Activated naive CD8-positive, alpha-beta T cell treated with anti-CD3 and anti-CD28 coated beads, Interleukin-2, amount 50 U/mL, for 24 hours (primary cell): ENCODE measurements at places on chromosomes 2 and 18.

- DNase-seq: no peak
These were observed 53.7 kb upstream of the MAP3K20 start for GRCh38 chr2:173021939-173022371.

DNA sequence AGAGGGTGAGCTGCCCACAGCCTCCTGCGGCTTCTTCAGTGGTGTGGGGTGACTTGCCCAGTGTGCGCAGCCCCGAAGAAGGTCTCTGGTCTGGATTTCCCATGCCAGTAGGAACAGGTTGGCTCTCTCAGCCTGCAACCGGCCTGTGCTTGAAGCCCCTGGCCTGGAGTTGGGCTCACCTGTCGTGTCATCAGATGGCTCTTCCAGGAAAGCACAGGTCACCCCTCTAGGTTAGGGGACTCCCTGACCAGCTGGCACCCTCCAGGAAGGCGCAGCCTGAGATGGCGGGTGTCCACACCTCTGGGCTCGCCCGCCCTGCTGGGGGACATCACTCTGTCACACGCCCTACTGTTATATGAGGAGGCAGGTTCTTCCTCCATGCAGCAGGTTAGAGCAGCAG lies 179.8 kb downstream of the SEPTIN10 start:
- DNase-seq: no peak

DNA sequence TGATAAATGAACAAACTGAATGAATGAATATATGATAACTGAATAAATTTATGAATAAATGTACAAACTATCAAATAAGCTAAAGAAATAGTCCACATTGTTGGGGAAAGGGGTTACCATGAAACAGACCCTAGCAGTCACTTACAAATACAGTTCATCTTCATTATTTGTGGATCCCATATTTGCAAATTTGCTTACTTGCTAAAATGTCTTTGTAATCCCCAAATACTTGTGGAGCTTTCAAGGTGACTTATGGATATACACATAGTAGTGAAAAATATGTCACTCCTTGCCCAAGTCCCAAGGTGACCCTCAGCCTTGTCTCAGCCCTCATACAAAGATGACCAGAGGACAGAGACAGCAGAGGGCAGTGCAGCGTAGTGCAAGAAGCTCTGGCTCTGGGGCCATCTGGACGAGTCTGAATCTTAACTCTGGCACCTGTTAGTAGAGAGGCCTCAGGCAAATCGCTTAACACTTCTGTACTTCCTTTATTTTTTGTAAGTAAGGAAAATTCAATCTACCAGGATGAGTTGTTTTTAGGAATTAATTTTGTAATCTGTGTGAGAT lies 3.1 kb downstream of the PAIP2B start:
- DNase-seq: peak; percentile 22

GRCh38 chr2:2014251-2014771 lies 270.0 kb upstream of the PXDN start:
- no peak for DNase-seq

DNA sequence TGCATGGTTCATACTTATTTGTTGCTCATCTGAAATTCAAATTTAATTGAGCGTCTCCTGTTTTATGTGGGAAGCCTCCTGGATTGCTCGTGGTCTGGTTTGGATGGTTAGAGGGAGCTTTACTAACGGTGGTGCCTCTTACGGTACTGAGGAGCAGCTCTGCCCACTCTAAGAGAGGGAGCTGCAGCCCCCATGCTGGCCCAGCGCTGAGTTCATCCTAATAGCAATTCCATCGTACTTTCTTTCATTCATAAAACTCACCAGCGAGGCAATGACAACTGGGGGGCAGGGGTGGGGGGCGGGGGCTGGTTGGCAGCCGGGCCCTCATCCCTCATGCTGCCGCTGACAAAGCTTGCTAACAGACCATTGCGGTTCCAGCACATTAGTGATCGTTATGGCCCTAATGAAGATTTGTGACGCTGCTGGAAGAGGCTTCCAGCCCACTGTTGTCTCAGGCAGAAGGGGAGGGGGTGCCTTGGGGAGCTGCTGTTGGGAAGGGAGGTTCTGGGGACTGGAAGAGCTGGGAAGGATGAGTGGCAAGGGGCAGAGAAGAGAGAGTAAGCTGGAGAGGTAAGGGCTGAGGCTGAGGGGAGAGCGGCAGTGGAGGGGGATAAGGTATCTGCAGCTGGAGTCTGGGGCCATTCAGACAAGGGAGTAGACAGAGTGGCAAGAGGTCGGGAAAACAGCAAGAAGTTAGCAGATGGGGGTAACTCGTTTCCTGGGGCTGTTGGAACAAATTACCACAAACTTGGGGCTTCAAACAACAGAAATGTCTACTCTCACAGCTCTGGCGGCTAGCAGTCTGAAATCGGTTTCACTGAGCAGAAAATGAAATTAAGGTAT lies 238.1 kb downstream of the LPIN1 start:
- DNase-seq: no peak

GRCh38 chr18:80176334-80177073 lies 67.4 kb downstream of the ADNP2 start:
- no peak for DNase-seq

DNA sequence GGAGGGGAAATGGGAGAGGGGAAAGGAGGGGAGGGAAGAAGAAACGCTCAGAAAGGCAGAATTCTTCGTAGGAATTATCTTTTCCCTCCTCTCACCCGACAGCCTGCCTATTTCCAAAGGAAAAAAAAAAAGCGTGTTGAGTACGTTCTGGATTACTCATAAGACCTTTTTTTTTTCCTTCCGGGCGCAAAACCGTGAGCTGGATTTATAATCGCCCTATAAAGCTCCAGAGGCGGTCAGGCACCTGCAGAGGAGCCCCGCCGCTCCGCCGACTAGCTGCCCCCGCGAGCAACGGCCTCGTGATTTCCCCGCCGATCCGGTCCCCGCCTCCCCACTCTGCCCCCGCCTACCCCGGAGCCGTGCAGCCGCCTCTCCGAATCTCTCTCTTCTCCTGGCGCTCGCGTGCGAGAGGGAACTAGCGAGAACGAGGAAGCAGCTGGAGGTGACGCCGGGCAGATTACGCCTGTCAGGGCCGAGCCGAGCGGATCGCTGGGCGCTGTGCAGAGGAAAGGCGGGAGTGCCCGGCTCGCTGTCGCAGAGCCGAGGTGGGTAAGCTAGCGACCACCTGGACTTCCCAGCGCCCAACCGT lies at the start of gene GAD1:
Gene GAD1, plus strand, starts transcription at position 384 of the 589 bp plus-strand sequence. CDS start 1,705 bp downstream, outside the sequence.
- DNase-seq: peak; percentile 71

- no peak for DNase-seq
These were observed 127.2 kb downstream of the TPO start for GRCh38 chr2:1540481-1540880.

DNA sequence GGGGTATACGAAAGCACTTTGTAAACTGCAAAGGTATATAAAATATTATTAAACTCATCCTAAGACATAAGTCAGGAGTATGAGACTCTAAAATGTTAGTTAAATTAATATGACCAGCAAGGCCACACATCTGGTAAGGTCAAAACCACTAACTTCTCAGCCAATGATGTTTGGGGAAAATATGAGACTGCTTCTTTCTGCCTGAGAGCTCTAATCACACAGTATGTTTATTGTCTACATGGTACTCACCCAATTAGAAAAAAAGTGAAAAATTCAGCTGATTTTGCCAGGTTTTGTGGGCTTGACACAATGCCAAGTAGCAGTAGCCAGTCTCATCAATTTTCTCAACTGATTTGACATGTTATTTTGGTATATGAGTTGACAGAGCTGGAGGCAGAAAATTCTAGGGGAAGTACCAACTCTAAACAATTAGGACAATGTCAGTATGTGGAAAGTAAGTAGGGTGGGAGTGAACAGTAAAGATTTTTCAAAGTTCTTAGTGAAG lies 87.3 kb downstream of the ALK start:
- DNase-seq: no peak

GRCh38 chr2:241950413-241951315 lies 81.1 kb downstream of the RTP5 start:
- DNase-seq: peak; percentile 74

- DNase-seq: no peak
These were observed 34.6 kb downstream of the DIPK1C start for GRCh38 chr18:74422541-74422940.

- no peak for DNase-seq
These were observed 65.6 kb upstream of the REV1 start for GRCh38 chr2:99555404-99555803.

GRCh38 chr2:196594158-196594557 lies 45.4 kb upstream of the CCDC150 start:
- no peak for DNase-seq

DNA sequence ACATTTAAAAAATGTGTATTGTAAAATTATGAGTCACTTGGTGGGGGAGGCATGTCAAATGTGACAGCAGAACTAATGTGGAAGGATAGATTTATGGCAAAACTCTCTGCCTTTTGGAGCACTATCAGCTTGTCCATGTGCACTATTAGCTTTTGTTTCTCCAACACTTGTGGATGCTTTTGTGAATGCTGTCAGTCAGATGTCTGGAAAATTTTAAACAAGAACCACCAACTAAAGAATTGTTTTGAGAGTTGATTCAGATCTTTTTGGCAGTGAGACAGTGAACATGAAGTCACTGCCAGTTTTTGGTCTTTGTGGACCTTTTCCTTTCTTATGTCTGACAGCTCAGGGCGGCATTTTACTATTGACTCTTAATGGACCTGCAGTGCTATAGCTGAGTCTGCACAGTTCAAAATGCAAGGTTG lies 72.4 kb downstream of the KIAA1328 start:
- DNase-seq: no peak

DNA sequence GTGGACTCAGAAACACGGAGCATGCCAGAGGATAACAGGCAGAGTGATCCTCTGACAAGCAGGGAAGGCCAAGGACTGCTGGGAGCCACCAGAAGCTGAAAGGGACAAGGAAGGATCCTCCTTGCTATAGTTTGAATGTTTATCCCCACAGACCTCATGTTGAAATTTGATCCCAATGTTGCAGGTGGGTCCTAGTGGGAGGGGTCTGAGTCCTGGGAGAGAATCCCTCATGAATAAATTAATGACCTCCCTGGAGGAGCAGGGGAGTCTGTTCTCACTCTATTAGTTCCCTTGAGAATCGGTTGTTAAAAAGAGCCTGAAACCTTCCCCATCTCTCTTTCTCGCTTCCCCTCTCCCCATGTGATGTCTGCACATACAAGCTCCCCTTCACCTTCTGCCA lies 124.4 kb downstream of the FBXO15 start:
- no peak for DNase-seq

GRCh38 chr2:213020268-213020667 lies 131.1 kb downstream of the IKZF2 start:
- no peak for DNase-seq

DNA sequence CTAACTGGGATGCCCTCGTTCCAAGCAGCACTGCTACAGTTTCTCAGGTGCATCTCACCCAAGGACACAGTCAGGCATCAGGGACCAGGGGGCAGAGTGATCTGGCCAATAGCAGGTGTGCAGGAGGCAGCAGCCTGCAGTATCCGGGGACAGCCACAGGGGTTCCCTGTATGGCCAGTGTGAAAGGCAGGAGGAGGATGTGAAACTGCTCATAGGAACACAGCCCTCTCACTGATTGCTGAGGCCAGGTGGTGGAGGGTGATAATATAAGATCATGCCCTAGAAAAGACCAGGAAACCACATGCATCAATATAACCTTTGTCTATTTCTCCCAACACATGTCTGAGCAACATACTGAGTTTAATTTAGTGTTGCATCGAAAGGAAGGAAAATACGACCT lies 112.7 kb upstream of the TACR1 start:
- peak; percentile 3 for DNase-seq

DNA sequence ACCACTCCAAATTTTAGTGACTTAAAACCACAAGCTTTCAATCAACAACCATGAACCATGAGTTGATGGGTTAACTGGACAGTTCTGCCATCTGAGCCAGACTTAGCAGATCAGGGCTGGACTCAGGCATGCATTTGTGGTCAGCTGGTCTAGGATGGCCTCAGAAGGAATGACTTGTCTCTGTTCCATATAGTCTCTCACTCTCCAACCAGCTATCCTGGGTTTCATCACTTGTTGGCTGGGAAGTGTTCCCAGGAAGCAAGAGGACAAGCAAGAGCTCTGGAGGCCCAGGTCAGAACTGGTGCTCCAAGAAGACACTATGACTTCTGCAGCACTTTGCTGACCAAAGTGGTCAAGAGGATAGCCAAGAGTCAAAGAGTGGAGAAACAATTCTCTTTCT lies 17.5 kb upstream of the MAP3K20 start:
- no peak for DNase-seq

- DNase-seq: no peak
These were observed 179.4 kb downstream of the INHBB start for GRCh38 chr2:120525056-120526046.

DNA sequence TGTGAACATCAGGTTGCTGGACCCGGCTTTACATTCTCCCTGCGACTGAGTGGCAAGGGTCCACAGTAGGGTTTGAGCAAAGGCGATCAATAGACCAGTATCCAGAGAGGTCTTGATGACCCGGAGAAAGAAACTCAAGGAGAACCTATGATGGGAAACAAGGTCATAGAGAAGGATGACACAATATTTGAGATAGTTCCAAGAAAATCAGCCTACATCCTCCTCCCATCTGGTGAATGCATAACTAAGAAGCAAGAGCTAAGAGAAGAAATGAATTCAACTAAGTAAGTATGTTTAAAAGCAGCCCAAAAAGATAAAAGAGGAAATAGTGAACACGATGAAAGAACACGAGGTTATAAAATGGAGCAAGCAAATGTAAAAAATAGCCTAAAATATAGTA lies 166.3 kb downstream of the CD8B2 start:
- DNase-seq: no peak

- no peak for DNase-seq
These were observed 36.9 kb downstream of the ADAM17 start for GRCh38 chr2:9518780-9519179.

- no peak for DNase-seq
These were observed 1438.0 kb upstream of the ZEB2 start for GRCh38 chr2:145957929-145958328.

GRCh38 chr2:176763851-176764404 lies 448.7 kb upstream of the HNRNPA3 start:
- DNase-seq: no peak

DNA sequence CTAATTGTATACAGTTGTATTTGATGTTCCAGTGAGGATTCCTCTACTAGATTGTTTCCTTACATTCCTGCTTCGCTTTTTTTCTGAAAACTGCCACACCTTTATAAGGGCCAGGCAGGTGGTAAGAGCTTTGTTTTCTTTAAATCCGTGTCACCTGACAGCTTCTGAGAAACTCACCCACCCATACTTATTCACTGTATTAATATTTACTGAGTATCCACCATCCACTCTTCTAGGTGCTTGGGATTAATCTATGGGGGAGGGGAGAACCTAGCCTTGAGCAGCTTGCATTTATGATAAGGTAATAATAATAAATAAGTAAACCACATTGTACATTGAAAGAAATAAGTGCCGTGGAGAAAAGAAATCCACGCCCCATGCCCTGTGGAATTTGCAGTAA lies 174.7 kb upstream of the AGAP1 start:
- DNase-seq: no peak
